ENCODE measurements at places on chromosomes 7 and 10.

GRCh38 chr7:106384373-106384772 is 99.6 kb upstream of the NAMPT start:
- no peak for DNase-seq

DNA sequence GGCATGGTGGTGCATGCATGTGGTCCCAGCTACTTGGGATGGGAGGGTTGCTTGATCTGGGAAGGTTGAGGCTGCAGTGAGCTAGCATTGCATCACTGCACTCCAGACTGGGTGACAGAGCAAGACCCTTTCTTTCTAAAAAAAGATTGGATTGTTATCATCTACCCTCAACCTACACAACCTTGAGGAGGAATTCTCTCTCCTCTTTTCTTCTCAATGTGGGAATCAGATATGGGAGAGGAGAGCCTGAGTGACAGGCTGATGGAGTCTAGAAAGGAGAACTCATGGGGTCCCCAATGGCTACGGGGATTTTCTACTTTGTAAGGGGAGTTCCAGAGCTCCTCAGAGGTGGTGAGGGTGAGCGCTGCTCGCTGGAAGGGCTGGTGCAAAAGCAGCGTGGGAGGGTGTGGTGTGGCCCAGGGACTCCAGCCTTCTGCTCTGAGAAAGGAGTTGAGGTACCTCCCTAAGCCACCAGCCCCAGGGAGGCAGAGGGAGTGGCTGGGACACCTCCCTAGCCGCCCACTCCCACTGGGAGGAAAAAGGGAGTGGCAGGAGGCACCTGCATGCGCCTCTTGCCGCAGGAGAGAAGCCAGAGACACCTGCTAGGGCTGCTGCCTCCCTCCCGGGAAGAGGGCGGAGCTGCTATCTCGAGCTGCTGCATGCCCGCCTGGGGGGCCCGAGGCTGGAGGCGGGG is 48.4 kb downstream of the GATA3 start:
- DNase-seq, result no peak

- DNase-seq, result no peak
Observed at GRCh38 chr7:122269241-122269640, 35.3 kb downstream of the FEZF1 start.

DNA sequence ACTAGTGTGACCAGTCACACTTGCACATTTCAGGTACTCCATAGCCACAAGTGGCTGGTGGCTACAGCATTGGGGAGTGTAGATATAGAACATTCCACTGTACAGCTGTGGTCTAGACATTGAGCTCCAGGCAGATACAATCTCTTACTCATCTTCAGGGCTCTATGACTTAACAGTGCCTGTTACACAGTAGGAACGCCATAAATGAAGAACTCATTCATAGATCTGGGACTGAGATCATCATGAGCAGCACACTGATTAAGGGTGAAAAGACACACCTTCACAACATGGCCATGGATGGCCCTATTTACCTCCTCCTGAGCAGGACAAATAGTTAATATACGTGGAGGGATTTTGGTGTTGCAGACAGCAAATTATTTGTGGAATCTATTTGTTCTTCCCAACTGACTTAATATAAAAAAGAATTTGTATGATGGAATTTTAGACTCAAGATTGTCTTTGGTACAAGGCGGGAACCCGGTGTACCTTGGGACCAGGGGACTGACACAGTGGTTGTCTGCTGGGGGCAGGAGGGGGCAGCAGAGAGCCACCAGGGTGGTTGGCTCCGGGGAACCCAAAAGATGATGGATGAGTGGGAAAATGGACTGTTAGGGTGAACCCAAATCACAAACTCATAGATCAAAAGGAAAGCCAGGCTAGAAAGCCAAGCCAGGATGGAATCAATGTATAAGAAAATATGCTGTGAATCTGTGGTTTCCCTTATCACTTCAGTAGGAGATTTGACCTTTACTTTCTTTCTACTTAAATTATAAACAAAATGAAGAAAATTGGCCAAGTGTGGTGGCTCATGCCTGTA is 24.3 kb upstream of the CPA2 start:
- peak; percentile 5 for DNase-seq

DNA sequence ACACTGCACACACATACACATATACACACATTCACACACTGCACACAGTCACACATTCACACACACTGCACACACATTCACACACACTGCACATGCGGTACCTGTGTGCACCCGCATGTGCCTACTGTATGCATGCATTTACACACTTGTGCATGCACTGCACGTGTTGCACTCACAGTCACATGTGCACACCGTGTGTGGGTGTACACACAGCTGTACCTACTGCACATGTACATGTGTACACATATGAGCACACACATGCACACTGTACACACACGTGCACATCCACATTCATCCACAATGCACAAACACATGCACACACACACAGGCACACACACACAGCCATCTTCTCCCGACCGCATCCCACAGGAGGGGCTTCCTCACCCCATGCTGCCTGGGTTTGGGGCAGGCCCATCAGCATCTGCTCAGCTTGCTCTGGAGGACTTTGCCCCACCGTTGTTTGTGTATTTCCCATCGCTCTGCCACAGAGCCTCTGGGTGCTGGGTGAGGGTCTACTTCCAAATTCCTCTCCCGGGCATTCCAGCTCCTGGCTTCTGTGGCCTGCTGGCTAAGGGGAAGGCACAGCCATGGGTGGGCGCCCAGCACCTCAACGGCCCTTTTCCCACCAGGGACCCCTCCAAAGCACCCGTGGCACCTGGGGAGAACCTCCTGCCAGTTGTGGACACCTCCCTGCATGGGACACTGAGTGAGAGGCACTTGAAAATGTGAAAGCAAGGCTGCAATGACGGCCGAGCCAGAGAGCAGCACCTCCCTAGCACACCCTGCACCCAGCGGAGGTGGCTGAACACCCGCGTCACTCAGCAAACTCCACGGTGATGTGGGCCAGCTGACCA is 324.3 kb downstream of the PTPRN2 start:
- DNase-seq, result no peak

DNA sequence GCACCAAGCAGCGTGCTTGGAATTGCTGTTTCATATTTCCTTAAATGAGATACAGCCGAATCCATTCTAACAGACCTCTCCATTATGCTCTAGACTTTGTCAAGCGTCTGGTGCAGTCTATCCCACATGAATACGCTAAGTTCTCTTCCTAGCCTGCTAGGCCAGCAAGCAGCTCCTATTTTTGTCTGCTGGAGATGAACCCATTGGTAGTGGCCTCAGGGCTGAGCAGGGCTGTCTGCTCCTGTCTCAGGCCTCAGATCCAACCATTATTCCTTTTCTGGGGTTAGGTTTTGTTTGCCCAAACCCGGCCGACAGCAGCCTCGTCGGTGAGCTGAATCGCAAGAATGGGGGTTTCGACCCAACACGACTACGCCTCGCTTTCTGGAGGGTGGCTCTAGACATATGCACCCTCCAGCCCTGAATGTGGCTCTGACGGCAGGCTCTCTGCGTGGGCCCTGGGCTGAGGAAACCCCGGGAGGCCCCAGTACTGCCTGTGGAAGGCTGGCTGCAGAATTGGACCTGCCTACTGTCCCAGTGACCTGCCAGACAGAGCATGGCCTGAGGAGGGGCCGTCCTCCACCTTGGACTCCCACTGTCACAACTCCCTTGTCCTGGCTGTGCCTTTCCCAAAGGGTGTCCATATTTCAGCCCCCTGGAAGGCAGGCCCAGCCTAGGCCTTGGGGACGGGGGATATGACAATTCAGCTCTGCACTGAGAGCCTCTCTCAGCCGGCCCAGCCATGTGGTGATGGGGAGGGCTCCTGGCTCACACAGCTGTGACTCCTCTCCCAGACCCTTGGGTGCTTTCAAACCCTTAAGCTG is 267.9 kb upstream of the TCERG1L start:
- no peak for DNase-seq

DNA sequence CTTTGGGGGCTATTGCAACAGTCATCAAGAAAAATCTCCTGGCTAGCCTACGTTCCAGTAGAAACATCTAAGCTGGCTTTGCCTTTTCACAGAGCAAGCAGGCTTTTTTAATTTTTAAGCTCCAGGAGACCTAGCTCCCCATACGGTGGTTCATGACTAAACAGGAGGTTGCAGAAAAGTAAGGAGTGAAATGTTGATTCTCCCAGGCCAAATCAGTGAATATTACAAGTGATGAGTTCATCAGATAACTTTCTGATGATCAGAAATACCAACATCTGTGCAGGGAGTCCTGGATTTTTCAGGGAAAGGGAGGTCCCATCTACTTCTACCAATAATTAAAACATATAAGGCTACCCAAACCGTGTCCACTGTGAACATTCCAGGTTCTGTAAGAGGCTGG is 477.3 kb upstream of the CELF2 start:
- DNase-seq, result no peak

DNA sequence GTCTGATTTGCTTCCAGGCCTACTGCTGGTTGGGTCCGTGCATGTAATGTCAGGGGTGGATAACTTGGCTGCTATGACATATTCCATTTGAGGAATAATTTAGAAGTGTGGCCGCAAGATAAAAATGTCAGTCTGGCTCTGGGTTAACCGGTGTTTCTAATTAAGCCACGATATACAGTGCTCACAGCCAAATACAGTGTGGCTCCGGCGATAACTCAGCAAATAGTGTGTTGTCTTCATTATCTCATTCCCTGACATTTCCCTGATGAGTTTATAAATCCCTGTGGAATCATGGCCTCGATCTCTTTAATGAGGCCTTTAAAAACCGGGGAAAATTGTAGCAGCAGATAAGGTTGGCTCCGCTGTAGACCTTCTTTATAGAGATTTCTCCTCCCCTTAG is 1125.0 kb downstream of the TYW1 start:
- DNase-seq, result no peak

DNA sequence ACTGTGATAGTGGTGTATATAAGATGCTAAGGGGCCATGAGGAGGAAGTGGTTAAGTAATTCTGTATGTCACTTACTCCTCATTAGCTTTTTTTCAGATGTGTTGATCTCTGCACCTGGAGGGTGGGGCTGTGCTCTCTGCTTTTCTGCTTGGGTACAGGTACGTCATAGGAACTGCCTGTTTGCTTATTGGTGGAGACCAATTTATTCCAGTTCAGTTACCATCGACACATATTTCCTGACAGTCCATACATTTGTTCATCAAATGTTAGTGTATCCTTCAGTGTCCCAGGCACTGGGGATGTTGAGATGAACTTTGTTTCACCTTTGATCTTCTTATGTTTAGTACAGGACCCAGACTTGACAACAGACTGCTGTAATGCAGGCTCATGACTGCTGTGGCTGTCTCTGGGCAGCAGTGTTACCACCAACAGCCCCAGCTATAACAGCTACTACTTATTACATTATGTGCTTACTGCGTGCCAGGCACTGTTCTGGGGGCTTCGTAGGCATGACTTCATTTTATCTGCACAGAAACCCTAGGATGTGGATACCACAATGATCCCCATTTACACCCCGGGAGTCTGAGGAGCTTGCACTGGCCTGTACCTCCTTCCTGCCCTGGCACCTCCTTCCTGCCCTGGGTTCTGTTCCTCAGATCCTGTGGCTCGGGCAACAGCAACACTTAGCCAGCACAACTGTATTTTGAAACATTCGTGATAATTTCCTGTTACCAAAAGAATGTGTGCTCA is 87.4 kb downstream of the BUB3 start:
- peak; percentile 30 for DNase-seq

DNA sequence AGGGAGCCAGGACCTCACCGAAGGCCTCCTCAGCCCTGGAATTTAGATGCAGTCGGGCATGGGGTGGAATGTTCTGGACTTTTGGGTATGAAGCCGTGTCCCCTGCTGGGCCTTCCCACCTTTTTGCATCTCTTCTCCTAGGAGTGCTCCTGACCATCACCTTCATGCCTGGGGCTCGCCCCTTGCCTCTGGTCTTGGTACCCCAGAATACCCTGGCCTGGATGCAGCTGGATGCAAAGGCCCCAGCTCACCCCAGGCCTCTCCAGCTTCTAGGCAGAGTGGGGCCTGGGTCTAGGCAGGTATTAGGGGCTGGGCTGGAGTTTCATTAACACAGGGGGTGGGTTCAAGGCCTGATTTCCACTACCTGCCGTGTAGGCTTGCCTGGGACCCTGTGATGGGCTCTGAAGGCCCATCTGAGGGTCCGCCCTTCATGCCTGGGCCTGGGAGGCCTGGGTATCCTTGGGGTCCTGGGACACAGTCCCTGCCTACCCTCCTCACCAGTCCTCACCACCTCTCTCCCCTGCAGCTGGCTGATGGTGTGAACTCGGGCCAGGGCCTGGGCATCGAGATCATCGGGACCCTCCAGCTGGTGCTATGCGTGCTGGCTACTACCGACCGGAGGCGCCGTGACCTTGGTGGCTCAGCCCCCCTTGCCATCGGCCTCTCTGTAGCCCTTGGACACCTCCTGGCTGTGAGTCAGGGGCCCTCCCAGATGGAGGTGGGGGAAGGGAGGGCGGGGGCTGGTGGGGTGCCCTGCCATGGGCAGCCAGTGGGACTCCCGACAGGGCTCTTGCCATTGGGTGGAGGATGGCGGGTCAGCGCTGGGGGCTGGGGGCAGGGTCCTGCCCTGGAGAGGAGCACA is 10.1 kb downstream of the AQP1 start:
- no peak for DNase-seq

GRCh38 chr7:153389261-153389660 is 629.7 kb downstream of the ACTR3B start:
- no peak for DNase-seq

- no peak for DNase-seq
Observed at GRCh38 chr7:84950836-84951235, 236.0 kb downstream of the SEMA3D start.

GRCh38 chr7:100568896-100569844 is 4.5 kb downstream of the SAP25 start:
- DNase-seq, result peak; percentile 34

DNA sequence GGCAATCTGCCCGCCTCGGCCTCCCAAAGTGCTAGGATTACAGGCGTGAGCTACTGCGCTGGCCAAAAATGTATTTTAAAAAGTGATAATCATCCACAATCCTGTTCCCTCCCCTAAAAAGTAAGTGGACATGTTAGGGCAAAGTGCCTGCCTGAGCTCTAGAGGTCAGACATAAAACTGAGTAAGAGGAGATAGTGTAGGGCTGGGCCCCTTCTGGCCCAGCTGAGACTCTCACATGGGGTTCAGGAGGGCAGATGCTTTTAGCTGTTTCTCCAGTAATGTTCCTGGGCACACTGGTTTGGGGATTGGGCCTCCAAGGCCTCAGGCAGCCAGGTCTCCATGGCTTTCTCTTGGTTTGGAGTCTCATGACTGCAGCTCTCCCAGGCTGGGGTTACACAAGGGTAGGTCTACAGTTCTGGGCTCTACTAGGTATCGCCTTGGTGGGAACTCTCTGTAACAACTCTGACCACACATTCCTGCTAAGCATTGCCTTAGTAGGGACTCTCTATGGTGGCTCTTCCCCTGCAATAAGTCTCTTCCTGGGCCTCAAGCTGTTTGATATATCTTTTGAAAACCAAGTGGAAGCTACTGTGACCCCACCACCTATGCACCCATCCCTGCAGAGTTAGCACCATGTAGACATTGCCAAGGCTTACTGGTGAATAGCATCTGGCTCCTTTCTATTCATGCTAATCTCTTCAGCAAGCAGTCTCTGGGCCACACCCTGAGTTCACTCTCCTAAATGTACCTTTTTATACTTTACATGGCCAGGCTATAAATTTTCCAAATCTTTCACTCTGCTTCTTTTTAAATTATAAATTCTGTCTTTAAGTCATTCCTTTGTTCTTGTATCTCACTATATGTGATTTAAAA is 6.9 kb upstream of the NUDCD3 start:
- DNase-seq, result no peak

Measured in activated T-helper 1 cell treated with Interleukin-2 at 50 U/mL for 16 hours (primary cell).